ENCODE measurements at places on chromosomes 1 and 21. TPM values are rescaled to one million over a fixed set of nuclear protein-coding genes. Genes with fewer than 3 reads are reported as not detected.

- DNase-seq: no peak
Measured at GRCh38 chr1:178060789-178061556, 32.9 kb upstream of the RASAL2 start.

DNA sequence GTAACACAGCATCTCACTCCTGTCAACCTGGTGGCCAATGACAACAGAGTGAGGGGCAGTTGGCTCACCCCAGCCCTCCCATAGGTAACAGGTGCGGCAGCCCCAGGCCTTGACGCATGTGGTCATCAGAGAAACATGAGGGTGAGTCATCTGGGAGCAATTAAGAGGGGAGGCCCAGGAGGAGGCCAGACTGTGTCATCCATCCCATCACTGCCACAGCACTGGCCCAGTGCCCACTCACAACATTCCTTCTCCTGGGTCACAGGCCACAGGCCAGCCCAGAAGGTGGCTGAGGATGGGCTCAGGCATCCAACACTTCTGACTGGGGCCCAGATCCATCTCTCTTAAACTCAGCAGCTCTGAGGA lies 17.1 kb downstream of the TEX35 start:
- no peak for DNase-seq

GRCh38 chr1:185367218-185367617 lies 50.2 kb upstream of the IVNS1ABP start:
- no peak for DNase-seq

GRCh38 chr1:29124366-29125236 lies 898 bp upstream of the TMEM200B start:
- peak; percentile 87 for DNase-seq

- DNase-seq: no peak
Measured at GRCh38 chr1:164466429-164466828, 92.6 kb upstream of the PBX1 start.

GRCh38 chr1:211632808-211633523 lies 42.5 kb downstream of the NEK2 start:
- DNase-seq: peak; percentile 78

- no peak for DNase-seq
Measured at GRCh38 chr1:85042413-85042812, 5.9 kb downstream of the MCOLN3 start.

DNA sequence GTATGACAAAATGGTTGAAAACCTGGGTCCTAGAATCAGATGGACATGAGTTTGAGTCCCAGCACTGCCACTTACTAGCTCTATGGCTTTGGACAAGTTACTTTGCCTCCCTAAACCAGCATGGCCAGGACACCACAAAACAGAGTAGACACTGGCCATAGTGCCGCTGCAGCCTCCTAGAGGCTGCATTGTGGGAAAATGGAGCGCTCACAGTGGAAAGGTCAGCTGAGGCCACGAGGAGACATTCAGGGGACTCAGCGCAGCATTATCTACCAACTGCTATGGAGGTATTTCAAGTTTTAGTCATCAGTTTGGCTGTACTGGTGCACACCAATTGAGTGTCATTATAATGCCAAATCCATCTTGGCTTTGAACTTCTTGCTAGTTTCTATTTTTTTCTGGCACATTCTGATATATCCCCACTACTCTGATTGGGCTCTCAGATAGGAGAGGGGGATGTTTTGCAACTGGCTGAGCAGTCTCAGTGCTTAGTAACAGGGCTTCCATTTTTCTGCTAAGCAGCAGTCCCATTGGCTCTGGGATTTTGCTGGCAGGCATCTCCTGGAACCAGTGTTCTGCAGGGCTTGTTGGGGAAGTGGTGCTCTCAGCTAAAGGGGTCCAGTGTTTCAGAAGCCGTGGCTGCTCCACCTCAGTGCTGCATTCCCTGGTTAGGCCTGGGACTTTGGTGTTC lies 16.2 kb downstream of the NT5C1A start:
- no peak for DNase-seq

GRCh38 chr21:41861987-41862386 lies 17.2 kb downstream of the PRDM15 start:
- no peak for DNase-seq

GRCh38 chr1:14108356-14109275 lies 408.6 kb downstream of the PRDM2 start:
- no peak for DNase-seq

- peak; percentile 81 for DNase-seq
Measured at GRCh38 chr1:6259491-6260362, 1.2 kb downstream of the GPR153 start.

- no peak for DNase-seq
Measured at GRCh38 chr1:21652101-21652936, 16.8 kb downstream of the RAP1GAP start.

- DNase-seq: no peak
Measured at GRCh38 chr1:107662971-107663370, 302.0 kb downstream of the VAV3 start.

DNA sequence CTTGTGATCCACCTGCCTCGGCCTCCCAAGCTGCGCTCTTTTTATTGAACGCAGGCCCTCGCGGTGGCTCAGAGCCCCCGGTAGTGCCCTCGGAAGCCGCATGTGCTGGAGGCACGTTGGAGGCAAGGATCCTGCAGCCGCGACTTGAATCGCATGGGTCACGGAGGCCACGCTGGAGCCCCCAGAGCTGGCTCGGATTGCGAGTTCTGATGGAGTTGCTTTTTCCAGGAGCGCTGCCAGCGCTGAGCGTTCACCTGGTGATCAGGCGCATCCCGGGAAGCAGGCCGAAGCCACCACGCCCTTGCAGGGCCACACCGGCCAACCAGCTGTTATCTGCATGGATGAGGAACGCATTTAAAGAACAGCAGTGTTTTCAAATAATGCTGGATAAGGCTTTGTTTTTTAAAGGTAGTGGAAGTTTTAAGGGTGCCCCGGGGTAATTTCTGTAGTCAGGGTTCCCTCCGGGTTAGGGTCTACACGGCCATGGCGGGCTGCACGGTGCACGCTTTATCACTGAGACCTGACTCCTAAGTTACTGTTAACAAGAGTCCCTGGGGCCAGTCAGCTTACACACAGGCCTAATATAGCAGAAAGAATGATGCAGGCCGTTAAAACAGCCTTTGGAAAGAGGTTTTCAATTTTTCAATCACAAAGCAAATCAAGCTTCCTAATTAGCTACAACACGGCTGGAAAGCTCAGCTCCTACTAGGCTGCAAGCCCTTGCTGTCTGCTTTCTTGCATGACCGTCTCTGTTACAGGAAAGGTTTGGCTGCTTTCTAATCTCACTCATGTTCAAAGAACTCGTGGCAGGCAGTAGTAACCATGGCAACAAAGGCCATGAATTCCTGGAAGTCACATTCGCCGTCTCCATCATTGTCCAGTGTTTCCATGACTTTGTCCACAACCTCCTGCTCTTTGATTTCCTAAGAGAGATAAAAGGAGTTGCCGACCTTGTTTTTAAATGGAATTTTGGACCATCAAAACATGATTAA lies 6.0 kb downstream of the S100B start:
- peak; percentile 56 for DNase-seq

DNA sequence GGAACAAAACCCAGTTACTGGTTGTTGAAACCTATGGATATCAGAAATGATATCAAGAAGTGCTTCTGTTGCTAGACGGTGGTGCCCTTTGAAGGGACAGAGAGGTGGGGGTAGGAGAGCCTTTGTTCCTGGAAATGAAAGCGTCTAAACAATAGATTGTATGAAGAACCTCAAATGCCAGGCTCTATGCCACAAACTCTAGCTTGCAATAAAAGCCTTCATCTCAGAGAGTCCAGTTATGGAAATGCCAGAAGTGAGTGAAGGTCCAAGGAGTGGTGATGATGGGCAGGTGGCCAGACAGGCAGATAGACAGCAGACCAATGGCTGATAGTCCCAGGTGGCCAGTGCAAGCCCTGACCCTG lies 414.1 kb upstream of the PROX1 start:
- no peak for DNase-seq

DNA sequence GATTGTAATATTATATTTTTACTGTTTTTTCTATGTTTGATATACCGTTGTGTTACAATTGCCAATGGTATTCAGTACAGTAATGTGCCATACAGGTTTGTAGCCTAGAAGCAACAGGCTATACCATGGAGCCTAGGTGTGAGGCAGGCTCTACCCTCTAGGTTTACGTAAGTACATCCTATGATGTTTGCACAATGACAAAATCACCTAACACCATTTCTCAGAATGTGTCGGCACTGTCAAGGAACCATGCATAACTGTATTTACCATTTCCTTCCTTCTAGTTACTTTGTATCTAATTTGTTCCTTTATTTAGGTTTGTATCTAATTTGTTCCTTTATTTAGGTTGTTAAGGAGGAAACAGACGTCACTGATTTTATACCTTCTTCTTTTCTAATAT lies 9.9 kb downstream of the NPHP4 start:
- DNase-seq: no peak

GRCh38 chr1:98130408-98130807 lies 209.6 kb upstream of the DPYD start:
- no peak for DNase-seq

GRCh38 chr1:11151826-11152612 lies 37.1 kb upstream of the ANGPTL7 start:
- DNase-seq: peak; percentile 31

The DNASE2B gene
- total RNA-seq: not detected

The CIART gene
- 22.5 TPM for total RNA-seq

The S100A7A gene
- total RNA-seq: not detected

The SH2D1B gene
- total RNA-seq: not detected

The NDUFS2 gene
- 244 TPM for total RNA-seq

The C1QB gene
- 667 TPM for total RNA-seq

The CCDC24 gene
- total RNA-seq: 1.1 TPM

The TSSK3 gene
- 0.72 TPM for total RNA-seq

Measured in heart left ventricle (tissue), 16 donors.